ENCODE measurements at places on chromosomes 4 and X.

DNA sequence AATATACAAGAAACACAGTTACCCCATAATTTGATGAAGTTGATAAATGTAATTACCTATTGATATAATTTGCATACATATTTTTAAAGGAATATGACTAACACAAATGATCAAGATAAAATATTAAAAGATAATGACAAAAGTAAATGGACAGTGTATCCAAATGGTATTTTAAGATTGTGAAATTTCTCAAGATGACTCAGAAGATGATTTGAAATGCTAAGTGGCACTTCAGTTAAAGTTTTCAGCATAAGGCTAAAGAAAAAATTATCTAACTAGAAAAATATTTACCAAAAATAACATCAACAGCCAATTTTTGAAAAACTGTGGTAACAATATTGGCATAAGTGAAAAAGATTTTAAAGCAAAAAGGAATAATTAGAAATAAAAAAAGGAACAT, 248.4 kb upstream of the NDST4 start:
- no peak for DNase-seq

DNA sequence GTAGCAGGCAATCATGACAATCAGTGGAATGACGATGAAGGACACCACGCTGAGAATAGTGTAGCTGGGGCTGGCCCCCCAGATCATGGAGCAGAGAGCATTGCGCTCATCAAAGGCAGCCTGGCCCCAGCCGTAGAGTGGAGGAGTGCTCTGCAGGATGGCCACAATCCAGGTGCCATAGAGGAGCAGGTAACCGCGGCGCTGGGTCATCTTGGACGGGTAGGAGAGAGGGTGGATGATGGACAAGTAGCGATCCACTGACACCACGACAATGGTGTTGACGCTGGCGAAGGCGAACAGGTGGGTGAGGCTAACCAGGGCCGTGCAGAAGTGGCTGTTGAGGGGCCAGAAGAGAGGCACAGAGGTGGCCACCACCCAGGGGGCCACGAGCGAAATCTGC, 2.8 kb downstream of the GPR101 start:
- no peak for DNase-seq

DNA sequence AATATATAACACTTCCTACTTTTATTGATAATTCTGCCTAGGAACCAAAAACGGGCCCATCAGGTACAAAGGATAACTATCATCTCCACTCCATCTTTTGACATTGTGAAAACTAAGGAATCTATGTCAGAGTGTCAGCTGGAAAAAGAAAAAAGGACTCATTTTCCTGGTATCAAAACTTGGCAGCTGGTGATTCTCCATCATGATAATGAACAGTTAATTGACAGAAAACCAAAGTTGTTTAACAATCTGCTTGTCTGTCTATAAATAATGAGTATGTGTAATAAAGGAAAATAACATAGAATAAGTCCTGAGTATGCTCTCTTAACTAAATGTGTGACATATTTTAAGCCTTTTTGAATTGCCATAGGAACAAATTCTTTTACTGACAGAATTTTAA, 31.4 kb downstream of the CXorf58 start:
- no peak for DNase-seq

- no peak for DNase-seq
Measured at GRCh38 chr4:1823545-1823932, 30.4 kb downstream of the FGFR3 start.

- no peak for DNase-seq
Measured at GRCh38 chrX:17052210-17052609, 105.8 kb downstream of the REPS2 start.

- DNase-seq = no peak
Measured at GRCh38 chrX:131366407-131366806, 77.3 kb upstream of the IGSF1 start.

DNA sequence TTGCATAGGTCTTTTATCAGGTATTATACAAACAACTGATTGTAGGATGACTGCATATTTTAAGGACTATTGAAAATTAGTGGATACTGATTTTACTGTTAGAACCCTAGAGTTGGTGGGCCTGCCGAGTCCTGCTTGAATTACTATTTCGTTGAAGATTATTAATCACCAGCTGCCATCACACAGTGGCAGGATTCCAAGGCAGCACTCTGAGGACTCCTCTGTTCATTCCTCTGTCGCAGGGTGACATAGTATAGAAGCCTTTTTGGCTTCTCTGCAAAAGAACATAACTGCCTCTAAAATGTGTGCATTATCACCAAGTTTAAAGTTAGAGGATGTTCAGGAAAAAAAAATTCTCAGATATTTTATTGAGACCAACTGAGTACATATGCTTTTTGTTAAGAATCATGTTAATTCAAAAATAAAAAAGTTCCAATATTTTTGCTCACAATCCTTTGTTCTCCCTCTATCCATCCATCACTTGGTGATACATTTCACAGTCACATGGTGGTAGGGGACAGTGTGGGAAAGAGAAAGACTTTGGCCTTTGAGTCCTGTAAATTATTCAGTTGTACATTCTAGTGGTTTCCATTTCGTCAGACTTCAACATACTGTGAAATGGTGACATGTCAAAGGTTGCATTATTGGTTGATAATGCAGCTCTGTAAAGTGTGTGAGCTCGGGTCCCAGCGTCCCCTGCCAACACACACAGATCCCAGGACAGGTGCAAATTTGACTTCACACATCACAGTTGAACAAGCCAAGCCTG, 332.5 kb downstream of the GRID2 start:
- no peak for DNase-seq

DNA sequence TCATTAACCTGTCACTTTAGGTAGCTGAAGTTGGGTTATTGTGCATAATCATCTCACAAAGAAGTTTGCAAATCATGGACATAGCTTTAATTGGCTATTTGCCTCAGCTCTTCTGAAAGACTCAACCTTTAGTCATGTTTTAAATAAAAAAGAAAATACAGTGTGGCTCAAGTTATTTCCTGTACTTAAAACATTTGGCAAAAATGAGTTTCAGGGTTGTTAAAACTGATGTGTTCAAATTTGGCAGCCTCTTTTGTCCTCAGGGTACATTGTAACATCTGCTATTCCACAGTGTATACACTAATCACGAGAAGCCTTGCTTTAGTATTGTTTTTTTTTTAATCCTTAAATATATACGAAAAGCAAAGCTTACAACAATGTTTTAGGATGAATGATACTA, 31.5 kb upstream of the HPGD start:
- DNase-seq = no peak

DNA sequence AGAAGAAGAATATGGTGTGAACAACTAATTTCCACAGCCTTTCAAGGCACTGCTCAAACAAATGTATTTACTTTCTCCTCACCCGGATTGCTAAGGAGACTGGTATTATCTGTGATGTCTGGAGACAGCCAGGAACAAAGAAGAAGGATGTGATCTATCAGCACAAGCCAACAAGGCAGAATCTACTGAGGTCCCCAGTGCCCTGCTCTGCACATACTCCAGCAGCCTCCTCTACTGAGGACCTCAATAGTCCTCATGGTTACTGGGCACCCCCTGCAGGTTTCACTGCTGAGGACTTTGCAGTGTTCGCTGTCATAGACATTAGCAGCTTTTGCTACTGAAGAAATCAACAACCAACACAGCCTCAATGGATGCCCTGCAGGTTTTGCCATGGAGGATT, 930.1 kb downstream of the ADGRL3 start:
- no peak for DNase-seq

- DNase-seq = no peak
Measured at GRCh38 chrX:87397103-87397886, 120.3 kb upstream of the KLHL4 start.

DNA sequence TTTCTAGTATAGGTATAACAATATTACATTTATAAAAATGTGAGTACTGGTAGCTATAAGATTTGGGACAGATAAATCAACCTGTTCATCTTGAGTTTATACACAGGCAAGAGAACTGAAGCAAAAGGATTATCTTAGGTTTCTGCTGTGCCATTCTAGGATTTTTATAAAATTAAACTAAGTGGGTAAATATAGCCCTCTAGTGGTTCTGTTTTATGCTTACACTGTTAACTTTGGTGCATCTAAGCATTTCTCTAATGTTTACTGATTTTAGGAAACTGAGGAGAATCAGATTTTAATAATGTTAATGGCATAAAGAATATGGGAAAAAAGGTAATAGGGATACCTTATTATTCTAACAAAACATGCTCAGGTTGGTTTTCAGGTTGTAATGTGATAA, 1.1 kb upstream of the RRH start:
- DNase-seq = no peak

- no peak for DNase-seq
Measured at GRCh38 chr4:119795986-119796578, 167.5 kb upstream of the PDE5A start.

- no peak for DNase-seq
Measured at GRCh38 chrX:147893741-147894140, 18.0 kb upstream of the FMR1 start.

GRCh38 chrX:6644411-6644810, 109.5 kb upstream of the VCX3A start:
- DNase-seq = no peak

- no peak for DNase-seq
Measured at GRCh38 chr4:40121515-40121914, 64.9 kb downstream of the N4BP2 start.

DNA sequence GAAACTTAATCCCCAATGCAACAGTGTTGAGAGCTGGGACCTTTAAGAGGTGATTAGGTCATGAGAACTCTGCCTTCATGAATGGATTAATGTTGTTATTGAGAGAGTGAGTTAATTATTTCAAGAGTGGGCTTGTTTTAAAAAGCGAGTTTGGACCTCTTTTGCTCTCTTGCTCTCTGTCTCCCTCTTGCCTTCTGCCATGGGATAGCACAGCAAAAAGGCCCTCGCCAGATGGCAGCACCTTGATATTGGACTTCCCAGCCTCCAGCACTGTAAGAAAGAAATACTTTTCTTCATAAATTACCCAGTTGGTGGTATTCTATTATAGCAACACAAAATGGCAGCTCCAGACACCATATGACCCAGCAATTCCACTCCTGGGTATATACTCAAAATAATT, 7.0 kb upstream of the ATP6AP2 start:
- no peak for DNase-seq

GRCh38 chr4:126572264-126572663, 1060.5 kb upstream of the INTU start:
- DNase-seq = no peak

- DNase-seq = no peak
Measured at GRCh38 chr4:107740950-107741701, 21.1 kb upstream of the PAPSS1 start.

- no peak for DNase-seq
Measured at GRCh38 chr4:30968926-30969325, 248.8 kb downstream of the PCDH7 start.

GRCh38 chr4:112381996-112382692, 85.0 kb downstream of the ALPK1 start:
- no peak for DNase-seq

GRCh38 chr4:139800082-139800481, 134.5 kb downstream of the MGST2 start:
- DNase-seq = no peak

GRCh38 chr4:288891-289290, 16.4 kb downstream of the ZNF732 start:
- no peak for DNase-seq
